Stimulated activated CD4-positive, alpha-beta T cell treated with anti-CD3 and anti-CD28 coated beads, Interleukin-1b, Interleukin-23, amount 100 ng/mL, for 1 hour (primary cell): ENCODE measurements at places on chromosomes 2 and 18.

DNA sequence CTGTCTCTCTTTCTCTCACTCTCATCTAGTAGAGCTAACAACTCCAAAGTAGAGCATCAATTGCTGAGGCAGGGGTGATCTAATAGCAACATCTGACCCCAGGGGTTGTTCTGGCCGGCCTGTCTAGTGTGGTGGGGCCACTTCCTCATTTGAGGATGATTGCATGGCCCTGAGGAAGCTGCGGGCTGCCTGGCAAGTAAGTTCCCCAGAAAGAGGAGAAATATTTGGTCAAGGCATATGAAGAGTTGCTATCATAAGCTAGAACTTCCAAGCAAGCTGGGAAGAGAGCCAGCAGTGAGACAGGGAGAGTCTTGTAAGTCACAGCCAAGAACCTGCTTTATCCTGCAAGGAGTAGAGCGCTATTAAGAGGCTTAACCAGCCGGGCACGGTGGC lies 50.8 kb upstream of the TMEM87B start:
- DNase-seq: no peak

DNA sequence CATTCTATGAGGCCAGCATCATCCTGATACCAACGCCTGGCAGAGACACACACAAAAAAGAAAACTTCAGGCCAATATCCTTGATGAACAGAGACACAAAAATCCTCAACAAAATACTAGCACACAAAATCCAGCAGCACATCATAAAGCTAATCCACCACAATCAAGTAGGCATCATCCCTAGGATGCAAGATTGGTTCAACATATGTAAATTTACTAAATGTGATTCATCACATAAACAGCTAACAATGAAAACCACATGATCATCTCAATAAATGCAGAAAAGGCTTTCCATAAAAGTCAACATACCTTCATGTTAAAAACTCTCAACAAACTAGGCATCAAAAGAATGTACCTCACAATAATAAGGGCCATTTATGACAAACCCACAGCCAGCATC lies 65.3 kb downstream of the WDPCP start:
- DNase-seq: no peak

DNA sequence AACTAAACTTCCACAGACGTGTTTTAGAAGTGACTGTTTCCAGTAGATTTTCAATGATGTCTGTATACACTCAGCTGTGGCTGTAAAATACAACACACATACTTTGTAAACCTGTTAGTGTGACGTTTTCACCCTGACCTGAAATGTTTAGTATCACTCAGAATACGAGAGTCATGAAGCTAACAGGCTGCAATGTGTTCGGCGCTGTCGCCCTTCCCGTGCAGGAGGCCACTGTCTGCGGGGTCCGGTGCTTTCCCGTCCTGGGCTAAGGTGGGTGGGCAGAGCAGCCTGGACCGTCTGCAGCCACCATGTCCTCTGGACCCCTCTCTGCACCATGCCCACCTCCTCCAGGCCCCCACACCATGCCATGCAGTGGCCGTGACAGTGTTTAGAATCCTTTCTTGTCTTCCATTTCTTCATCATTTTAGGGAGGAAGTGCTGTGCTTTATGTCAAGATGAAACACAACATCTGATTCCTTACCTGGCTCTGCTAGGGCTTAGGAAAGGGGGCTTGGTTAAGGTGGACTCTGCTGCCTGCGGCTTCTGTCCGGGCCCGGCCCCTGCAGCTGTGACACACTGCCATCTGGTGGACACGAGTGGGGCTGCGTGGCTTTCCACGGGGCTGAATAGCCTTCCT lies 53.8 kb upstream of the RBM44 start:
- DNase-seq: peak; percentile 72

DNA sequence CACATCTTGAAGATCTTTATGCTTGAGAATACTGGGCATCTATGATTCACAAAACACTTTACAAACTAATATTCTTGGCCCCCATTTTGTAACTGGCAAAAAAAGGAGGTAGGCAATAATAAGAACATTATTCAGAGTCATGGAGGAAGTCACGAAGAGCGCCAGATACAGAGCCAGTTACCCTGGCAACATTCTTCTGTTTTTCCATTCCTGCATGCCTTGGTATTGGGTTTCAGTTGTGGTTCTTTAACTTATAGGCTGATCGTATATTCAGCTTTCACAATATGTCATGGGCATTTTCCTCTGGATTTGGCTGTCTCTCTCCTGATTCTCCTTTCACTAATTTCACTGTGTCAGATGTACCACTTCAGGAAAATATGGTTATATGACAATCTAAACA lies 234.7 kb downstream of the HRH4 start:
- no peak for DNase-seq

DNA sequence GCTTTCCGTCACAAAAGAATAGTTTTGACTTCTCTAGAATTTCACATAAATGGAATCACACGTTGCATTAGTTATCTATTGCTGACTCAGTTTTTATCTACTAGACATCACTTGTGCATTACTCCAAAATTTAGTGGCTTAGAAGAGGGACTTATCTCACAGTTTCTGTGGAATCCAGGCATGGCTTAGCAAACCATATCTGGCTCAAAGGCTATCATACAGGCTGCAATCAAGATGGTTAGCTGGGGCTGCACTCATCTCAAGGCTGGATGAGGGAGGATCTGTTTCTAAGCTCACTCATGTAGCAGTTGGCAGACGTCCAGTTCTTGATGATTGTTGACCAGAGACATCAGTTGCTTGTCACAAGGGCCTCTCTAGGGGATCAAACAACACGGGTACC lies 6.6 kb upstream of the DSC3 start:
- no peak for DNase-seq

- no peak for DNase-seq
Observed at GRCh38 chr18:39702888-39703287, 2137.3 kb upstream of the CELF4 start.

DNA sequence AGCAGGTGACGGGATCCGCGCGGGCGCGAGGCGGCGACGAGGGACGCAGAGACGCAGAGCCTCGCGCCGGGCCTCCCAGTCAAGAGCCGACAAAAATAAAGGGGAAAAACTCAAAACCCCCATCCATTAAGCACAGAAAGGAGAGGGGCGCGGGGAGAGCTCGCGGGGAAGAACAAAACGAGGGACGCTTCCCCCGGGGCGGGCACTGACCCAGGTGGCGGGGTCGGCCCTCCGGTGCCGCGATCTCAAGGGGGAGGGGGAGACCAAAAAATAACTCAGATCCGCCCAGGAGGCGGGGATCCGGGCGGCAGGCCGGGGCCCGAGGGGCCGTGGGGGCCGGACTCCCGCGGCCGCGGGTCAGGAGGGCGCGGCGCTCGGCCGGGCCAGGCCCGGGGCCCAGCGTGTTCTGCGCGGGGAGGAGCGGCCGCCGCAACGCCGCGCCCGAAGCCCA lies 597 bp downstream of the RNF103 start:
- DNase-seq: peak; percentile 1

DNA sequence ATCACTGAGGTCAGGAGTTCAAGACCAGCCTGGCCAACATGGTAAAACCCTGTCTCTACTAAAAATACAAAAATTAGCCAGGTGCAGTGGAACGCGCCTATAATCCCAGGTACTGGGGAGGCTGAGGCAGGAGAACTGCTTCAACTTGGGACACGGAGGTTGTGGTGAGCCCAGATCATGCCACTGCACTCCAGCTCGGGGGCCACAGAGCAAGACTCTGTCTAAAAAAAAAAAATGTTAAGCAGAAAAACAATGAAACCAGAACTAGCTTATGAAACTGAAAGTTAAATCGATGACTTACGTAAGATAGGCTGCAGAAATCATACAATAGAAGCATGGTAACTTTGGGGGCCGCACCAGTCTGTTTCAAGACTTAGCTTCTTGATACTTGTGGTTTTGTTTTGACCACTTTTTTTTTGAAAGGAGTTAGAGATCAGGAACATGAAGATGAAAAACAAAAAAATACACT lies 6.2 kb upstream of the GPR155 start:
- DNase-seq: no peak

GRCh38 chr2:212099658-212100057 lies 438.9 kb downstream of the ERBB4 start:
- DNase-seq: no peak

GRCh38 chr2:75775311-75775823 lies 64.7 kb upstream of the GCFC2 start:
- DNase-seq: no peak

- DNase-seq: no peak
Observed at GRCh38 chr2:183937220-183937619, 661.1 kb upstream of the ZNF804A start.

DNA sequence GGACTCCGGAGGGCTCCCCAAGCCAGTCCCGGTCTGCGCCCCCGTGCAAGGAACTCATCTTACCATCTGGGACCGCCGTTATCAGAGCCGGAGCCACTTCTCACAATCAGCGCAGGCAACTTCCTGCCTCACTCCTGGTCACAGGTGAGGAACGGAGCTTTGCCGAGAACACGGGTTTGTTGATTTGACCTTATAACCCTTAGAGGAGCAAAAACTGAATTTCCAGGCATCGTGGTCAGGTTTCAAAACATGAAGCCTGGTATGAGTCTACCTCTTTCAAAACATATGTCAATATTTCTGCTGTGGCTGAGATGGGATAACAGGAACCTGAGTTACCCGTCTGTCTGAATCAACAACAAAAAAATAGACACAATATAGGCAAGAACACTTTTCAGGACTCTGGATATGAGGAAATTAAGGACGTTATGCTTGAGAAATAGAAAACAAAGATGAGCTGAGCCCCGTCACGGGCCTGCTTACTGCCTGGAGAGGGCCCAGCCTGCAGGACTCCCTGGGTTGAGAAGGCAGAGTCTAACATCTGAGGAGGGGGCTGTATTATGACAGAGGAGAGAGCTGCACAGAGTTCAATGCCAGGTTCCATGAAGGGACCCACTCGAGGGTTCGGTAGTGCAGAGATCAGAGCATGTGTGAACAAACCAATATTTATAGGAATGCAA lies 148.7 kb downstream of the NDUFA10 start:
- no peak for DNase-seq

- peak; percentile 97 for DNase-seq
Observed at GRCh38 chr2:241701399-241702154, at the start of gene ING5. TSS of gene ING5 (plus strand) at chr2:241702039. CDS start at chr2:241702066, 27 bp downstream.

- DNase-seq: no peak
Observed at GRCh38 chr2:235232449-235233433, 261.1 kb upstream of the AGAP1 start.

- DNase-seq: no peak
Observed at GRCh38 chr2:124121760-124122275, 96.7 kb downstream of the CNTNAP5 start.

DNA sequence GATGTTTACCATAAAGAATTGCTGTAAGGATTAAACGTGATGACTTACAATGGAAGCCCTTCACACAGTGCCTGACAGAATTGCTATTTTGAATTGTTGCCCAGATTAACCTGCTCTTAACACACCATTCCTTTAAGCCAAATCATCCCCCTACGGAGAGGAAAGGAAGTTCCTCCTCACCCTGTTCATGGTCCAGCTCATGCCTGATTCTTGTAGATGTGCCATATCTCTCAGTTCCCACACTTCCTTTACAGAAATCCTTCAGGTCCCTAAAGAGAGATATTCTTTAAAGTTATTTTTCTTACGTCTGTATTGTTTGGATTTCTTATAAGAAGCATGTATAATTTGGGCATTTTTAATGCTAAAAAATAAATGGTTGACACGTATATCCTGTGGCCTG lies 127.5 kb upstream of the DAPL1 start:
- DNase-seq: no peak

DNA sequence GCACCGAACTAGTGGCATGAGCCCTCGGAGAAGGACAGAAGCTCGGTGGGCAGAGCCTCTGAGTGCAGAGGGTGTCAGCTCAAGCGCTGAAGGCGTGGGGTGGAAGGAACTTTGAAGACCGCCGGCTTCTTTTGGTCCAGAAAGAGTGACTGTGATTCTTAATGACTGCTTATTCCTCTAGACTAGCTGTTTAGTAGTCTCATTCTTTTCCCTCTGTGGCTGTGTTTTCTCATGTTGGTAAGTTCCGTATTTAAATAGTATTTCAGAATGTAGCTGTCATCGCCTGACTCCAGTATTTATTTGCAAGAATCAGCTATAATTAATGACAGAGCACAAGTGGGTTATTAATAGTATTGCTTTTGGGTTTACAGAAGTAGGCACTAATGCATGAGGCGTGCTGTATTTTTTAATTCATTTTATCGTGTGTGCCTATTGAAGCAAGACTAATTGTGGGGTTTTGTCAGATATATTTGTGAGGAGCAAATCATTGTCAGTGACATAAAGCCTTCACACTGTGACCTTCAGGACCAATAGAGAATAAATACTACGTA lies 80.8 kb upstream of the NFATC1 start:
- no peak for DNase-seq

GRCh38 chr2:132901661-132902060 lies 231.7 kb upstream of the LYPD1 start:
- DNase-seq: no peak

GRCh38 chr2:120371969-120372625 lies 26.2 kb downstream of the INHBB start:
- no peak for DNase-seq

- no peak for DNase-seq
Observed at GRCh38 chr18:79599441-79599931, 80.1 kb upstream of the CTDP1 start.

DNA sequence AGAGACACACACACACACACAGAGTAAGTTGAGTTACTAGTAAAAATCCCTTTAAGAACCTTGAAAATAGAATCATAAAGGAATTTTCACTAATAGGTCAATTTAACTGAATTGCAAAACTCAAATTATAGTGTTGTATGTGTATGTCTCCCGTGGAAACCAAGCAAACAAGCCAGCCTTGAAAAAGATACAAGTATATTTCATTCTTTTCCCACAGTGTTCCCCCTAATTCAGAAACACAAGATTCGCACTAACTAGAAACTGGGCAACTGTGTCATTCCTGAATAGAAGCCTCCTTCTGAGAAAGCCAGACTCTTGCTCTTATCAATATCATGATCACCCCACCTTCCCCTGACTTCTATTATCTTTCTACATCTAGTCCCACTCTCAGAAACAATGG lies 229.5 kb downstream of the PIEZO2 start:
- no peak for DNase-seq

GRCh38 chr18:54911551-54911950 lies 47.7 kb downstream of the CCDC68 start:
- no peak for DNase-seq
